ENCODE measurements at places on chromosomes 5 and 9. TPM values are rescaled to one million over a fixed set of nuclear protein-coding genes. Genes with fewer than 3 reads are reported as not detected.

GRCh38 chr5:115096034-115096769 lies 73.5 kb downstream of the TRIM36 start:
- no peak for DNase-seq

- DNase-seq = no peak
Measured at GRCh38 chr5:76074487-76075065, 8.6 kb upstream of the SV2C start.

- DNase-seq = no peak
Measured at GRCh38 chr9:78830301-78830700, 533.4 kb downstream of the PSAT1 start.

- no peak for DNase-seq
Measured at GRCh38 chr5:60295423-60295822, 401.9 kb upstream of the PDE4D start.

DNA sequence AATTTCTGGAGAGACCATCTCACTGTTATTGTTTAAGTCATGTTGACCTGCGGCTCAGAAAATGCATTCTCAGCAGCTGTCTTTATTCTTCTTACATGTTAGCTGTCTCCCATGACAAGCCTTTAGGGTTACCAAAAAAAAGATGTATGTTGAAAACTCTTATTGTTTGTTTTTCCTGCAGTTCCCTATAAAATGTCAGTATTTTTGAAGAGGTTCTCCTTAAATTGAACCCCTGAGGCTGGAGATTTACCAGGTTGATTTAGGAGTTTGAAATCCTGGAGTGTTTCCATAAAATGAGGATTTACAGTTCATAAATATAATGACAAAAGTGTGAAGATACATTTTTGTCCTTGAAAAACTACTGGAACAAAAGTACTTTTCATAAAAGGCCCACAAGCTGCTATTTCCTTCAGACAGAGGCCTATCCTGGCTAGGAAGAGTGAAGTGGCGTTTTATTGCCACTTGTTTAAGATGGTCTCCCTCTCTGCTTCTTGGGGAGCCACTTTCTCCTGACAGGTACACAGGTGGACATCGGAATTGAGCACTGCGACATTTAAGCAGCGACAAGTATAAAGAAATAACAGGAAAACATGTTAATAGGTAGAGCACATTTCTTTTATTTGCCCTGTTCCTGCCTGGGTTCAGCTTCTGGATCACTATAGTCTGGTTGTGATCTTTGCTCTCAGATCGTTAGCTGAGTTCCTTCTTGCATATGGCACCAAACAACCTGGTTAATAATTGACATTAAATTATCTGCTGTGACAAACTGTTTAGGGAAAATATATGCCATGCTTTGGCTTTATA lies 344.8 kb upstream of the RPS23 start:
- DNase-seq = no peak

GRCh38 chr9:135982499-135983207 lies 21.5 kb upstream of the UBAC1 start:
- no peak for DNase-seq

DNA sequence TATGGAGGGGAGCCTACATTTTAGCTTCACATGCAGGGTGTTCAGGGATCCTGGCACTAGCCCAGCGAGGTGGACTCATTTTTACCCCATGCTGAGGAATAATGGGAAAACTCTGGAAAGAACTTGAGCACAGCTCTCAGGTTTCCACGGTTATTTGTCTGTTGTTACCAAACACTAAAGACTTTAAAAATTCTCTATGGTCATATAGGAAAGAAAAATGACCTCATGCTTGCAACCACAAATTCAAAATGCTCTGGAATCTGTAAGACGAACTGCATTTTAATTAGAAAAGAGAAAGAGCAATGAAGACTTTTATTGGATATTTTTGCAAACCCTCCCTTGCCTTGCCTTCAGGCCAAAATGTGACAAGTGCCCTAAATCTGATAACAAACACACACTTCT lies 606.9 kb downstream of the EBF1 start:
- DNase-seq = no peak

Gene EIF4EBP3
- 16.1 TPM for total RNA-seq

All from activated T-helper 1 cell treated with anti-CD3 and anti-CD28 coated beads, Interleukin-12 subunit alpha, Interleukin-12 subunit beta, Interleukin-2, Interleukin-4 antibody, amounts not matched to agents 30 ng/mL and 10 ng/mL and 1 ng/mL, durations not matched to agents 14 hours and 24 hours and 36 hours (primary cell).